Cardiac septum (tissue), 1 donor: ENCODE measurements at places on chromosomes 5 and 9. TPM values are rescaled to one million over a fixed set of nuclear protein-coding genes. Genes with fewer than 3 reads are reported as not detected.
A peak's percentile ranks its signal among the peaks of the same experiment; 100 is the strongest.

DNA sequence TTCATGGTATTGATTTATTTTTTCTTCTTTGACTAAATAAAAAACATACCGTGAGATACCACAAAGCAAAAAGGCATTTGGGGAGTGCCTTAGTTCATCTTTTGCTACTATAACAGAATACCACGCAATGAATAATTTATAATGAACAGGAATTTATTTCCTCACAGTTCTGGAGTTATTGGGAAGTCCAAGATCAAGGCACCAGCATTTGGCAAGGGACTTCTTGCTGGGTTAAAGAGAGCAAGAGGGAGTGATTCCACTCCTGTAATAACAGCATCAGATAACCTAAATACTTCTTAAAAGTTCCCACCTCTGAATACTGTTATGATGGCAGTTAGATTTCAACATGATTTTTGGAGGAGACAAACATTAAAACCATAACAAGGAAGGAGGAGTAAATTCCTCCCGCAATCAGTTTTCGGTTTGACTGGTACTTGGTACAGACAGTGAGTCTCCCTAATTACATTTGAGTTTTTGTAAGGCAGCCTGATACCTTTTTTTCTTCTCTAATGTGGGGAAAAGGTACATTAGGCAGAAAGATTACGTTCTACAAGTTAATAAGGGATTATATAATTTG, 8.8 kb upstream of the OMD start:
- no peak for DNase-seq

GRCh38 chr9:136756836-136757235, 1.2 kb downstream of the LCN8 start:
- DNase-seq, result no peak

DNA sequence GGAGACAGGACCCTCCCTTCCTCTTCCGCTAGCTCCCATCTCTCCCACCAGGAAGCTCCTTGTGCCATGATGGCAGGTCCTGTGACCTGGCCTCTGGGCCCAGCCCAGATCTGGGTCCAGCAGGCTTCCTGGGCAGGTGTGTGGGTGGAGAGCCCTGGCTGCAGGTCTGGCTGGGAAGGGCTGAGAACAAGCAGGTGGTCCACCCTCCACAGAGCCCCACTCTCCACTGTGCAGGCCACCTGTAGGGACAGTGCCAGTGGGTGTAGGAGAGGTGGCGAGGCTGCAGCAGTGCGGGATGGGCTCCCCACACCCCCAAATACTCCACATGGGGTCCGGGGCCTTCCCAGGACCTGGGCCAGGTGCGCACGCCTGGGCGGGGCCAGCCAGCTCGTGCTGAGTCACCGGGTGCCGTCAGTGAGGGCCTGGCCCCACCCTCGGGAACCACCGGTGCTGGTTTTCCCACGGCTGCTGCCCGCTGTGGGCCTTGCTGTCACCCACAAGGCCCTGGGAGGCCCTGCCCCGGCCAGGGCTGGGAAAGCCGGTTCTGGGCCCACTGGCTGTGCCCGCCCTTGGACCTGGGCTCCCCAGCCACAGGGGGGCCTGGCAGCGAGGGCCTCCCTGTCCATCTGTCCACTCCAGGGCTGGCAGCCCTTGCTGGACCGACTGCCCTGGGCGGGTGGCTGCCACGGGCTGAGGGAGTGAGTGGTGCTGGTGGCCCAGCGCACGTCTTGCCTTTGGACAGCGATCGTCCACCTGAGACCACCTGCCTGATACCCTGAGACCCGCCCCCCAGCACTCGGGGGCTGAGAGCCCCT, 9.3 kb upstream of the NRARP start:
- DNase-seq, result no peak

Gene TIMD4
- not detected for total RNA-seq

Gene PCDHB10
- 0.94 TPM for total RNA-seq

Gene C9
- not detected for total RNA-seq

- no peak for DNase-seq
These were observed 77.4 kb downstream of the MSX2 start for GRCh38 chr5:174801798-174802197.

Gene HBEGF
- 73.9 TPM for total RNA-seq

Gene ANKRD18A
- total RNA-seq, result 3.0 TPM

- no peak for DNase-seq
These were observed 75.8 kb downstream of the F2RL2 start for GRCh38 chr5:76547242-76547890.

DNA sequence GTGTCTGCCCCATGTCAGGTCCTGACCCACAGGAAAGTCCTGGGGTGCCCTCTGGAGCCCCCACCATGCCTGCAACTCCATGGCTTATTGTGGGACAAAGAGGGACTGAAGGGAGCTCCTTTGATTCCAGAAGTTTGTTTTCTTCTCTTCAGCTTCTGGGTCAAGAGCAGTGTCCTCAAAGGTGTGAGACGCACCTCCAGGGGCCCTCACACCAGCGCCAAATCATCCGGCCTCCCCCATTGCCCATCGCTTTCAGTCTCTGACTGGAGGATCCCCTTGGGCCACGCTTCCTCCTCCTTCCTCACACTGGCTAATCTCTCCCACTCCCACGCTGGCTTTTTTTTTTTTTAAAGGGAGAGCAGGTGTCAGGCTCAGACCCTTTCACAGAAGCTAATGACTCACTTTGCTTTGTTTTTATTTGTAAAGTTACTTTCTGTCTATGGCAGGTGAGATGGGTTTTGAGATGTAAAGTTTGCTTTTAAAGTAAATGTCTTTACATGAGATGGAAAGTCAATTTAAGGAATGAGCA, 16.7 kb downstream of the CDHR2 start:
- DNase-seq, result no peak

Gene NEUROG1
- total RNA-seq, result not detected

Gene RAI14
- total RNA-seq, result 17.5 TPM

- no peak for DNase-seq
These were observed 179.5 kb downstream of the MARCHF11 start for GRCh38 chr5:16000056-16000455.

DNA sequence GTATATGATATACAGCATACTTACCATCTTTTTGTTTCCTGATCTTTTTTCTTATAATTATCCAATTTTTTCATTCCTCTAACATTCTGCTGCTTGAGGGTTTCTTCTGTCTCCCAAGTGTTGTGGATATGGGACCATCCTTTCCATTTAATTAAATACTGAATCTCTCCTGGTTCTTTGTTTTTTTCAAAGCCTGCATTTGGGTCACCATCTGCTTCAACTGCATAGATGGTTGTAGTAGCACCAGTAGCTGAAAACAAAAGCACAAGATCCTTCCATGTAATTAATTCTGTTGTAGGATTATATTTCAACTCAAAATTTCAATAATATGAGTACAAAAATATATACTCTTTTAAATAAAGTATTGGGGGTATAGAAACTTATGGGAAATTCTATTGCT, 29.4 kb downstream of the CHD1 start:
- no peak for DNase-seq

Gene SLC6A19
- 0.05 TPM for total RNA-seq

- no peak for DNase-seq
These were observed 28.2 kb downstream of the ERCC8 start for GRCh38 chr5:60916646-60917045.

DNA sequence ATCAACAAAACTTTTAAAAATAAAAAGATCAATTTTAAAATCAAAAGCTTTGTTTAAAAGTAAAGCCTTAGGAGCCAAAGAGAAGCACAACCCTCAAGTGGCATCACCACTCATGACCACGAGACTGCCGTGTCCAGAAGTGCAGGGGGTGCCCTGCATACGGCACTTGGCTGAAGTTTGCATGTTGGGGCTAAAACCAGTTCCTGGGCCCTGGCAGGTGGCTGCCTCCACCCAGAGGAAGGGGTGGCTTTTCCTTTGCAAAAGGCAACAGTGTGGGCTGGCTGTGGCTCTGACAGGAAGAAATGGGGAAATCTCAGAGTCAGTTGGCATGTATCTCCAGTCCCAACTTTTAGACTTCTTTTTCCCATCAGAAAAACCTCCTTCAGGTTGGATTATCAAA, 15.3 kb downstream of the TRMO start:
- peak; percentile 84 for DNase-seq
